ENCODE measurements at places on chromosomes 16 and 17.

GRCh38 chr16:72639494-72639893 is 408.4 kb downstream of the ZFHX3 start:
- DNase-seq = no peak

- DNase-seq = no peak
These were observed 13.6 kb upstream of the TMIGD1 start for GRCh38 chr17:30347488-30347887.

GRCh38 chr16:81593481-81593880 is 148.9 kb downstream of the CMIP start:
- peak; percentile 79 for DNase-seq

DNA sequence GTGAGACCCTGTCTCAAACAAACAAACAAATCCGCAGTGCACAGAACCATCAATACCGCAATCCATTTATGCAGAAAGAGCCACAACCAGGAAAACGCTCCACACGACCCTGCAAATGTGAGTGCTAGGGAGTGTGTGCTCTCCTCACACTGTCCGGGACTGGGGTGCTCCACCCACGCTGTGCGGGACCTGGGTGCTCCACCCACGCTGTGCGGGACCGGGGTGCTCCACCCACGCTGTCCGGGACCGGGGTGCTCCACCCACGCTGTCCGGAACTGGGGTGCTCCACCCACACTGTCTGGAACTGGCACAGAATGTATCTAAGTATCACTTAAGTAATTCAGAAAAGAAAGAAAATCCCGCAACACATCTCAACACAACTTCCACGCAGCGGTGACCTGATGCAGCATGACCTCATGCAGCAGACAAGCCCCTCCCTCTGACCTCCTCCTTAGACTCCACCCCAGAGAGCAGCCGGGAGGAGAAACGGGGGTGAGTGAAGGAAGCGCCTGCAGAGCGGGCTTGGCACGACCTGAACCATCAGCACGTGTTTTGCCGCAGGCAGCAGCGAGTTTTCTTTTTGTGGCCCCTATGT is 38.5 kb downstream of the ZNF276 start:
- DNase-seq = no peak

DNA sequence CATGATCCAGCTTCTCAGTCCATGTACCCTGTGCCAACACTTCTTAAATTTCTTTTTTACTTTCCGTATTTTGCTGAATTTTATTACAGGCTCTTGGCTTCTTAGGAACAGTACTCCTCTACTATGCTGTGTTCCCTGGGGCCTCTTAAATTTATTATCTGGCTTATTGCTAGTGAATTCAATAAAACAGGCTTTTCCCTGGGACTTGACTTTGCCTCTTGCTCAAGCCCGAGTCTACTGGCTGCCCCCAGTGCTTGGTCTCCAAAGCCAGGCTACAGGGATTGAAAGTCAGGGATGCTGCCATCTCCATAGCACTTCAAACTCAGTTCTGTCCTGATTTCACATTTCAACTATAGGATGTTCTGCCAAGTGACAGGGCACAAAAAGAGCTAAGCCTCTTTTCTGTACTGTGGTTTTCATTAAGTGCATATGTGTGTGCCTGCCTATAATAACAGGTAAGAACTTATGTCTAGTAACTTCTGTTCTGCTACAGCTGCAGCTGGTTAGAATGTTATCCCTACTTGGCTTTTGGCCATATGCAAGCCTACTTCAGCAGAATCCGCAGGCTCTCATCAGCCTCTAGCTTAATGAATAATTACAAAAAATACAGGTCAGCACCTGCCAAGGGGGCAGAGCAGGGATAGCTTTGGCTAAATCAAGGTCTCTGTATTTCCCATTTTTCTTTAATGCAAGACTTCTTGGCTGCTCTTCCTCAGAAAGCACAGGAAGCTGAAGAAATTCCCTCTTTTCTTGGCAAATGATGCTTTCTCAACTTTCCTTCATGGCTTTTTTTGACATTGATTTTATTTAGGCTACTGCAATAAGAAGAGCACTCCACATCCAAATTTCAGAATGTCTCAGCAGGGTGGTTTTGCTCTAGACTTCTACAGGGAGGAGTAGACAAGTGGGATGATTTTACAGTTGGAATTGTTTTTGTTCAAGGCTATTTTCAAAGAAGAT is 8.2 kb downstream of the FAM20A start:
- no peak for DNase-seq

GRCh38 chr16:66166490-66166889 is 200.0 kb upstream of the CDH5 start:
- no peak for DNase-seq

- peak; percentile 8 for DNase-seq
These were observed 19.5 kb downstream of the ATP2A3 start for GRCh38 chr17:3944485-3945388.

DNA sequence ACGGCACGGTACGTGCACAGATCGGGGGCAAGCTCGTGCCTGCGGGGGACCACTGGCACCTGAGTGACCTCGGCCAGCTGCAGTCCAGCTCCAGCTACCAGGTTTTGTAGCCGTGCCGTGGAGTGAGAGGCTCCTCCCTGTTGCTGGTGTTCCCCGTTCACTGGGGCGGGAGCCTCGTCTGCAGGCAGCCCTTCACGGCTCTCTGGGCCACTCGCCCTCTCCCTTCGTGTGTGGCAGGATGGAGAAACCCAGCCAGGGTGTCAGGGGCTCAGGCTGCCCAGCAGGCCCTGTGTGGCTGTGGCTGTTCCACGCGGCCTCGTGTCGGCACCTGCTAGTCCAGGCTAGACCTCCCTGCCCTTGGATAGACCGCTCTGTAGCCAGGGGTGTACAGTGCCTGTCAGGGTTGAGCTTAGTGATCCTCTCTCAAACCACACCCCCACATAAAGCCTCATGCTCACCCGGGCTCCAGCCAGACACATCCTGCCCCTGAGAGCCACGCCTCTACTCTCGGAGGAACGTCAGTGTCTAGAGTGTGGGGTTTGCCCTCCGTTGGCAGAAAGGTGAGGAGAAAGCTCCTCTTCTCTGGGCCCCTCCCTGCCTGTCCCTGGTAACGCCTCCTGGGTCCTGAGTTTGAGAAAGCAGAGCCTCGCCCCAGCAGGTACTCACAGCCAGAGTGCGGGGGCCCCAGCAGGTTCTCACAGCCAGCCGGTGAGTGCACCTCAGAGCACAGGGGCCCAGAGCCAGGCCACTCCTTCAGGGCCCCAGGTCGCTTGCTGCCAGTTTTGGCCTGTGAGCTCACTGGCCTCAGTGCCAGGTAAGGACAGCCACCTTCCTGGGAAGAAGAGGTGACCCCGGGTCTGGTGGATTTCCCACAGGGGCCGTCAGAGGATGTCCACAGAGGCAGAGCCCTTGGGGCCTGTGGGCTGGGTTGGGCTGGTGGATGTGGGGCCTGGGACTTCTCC is 27.7 kb downstream of the NME3 start:
- no peak for DNase-seq

DNA sequence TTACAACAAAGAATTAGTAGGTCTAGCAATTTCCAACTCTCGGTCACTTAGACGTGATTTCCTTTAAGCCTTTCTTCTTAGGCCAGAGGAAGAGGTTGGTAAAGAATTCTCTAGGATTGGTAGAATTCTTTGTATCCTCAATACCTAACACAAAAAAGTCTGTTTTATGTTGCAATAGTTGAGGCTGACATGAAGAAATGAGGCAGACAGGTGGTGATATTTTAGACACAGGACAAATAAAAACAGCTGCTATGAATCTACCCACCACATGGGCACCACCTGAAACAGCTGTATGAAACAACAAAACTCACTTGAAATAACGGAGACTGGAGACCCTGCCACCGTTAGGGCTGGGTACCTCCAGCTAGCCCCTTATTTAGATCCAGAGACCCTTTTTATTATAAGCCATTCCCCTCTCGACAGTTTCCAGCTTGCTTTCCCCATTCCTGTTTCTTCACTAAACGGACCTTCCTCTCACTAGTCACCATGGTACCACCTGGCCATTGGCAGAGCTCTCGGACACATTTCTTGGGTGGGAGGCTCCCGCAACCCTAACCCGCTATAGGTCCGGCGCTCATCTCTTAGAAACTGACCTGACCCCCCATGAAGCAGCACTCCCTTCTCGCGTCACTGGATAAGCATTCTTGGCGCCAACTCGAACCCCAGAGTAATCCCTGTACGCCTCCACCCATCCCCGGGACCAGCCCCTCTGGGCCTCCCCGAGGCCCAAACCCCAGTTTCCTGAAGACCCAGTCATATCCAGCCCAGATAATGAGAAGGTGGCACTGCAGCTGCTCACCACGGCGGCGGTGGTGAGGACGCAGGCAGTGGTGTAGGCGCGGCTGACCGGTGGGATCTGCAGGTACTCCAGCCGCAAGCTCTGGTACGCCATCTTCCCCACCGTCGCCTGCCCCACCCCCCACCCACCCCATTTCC is at the start of gene DERL2:
Gene DERL2 (minus strand): TSS at position 909 of the 936 bp plus-strand sequence. CDS start 17 bp downstream, at position 892.
- DNase-seq = no peak

GRCh38 chr16:85829751-85830445 is 30.4 kb downstream of the COX4I1 start:
- no peak for DNase-seq

- DNase-seq = no peak
These were observed 1.4 kb downstream of the PLSCR3 start for GRCh38 chr17:7392696-7393612.

DNA sequence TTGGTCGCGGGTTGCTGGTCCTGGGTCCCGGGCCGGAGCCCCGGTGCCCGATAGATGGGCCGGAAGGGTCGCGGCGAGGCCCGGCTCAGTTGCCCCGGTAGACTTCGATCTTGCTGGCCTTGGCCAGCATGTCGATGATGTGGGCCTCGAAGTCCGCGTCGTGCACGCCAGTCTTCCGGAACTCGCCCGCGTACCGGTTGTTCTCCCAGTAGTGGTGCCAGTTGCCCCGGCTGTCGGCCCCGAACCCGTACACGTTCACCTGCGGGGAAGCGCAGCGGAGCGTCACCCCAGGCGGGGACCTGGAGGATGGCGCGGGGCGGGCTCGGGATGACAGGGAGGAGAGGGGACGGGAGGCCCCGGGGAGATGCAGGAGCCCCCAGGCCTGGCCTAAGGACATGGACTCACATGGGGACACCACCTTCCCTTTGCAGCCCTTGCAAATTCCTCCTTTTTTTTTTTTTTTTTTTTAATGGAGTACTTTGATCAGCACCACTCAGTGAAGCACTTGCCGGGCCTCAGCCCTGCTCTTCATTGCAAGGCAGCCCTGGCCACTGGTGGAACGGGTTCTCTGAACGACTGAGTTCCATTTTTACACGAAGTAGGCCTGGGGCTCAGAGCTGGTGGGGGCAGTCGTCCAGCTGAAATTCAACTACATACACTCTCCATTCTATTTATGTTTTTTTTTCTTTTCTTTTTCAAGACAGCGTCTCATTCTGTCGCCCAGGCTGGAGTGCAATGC is 35.1 kb downstream of the DDX19A start:
- DNase-seq = no peak

GRCh38 chr17:20992987-20993862 is 49.6 kb downstream of the USP22 start:
- DNase-seq = peak; percentile 68

GRCh38 chr17:63911657-63912100 is 621 bp upstream of the CSHL1 start:
- peak; percentile 19 for DNase-seq

DNA sequence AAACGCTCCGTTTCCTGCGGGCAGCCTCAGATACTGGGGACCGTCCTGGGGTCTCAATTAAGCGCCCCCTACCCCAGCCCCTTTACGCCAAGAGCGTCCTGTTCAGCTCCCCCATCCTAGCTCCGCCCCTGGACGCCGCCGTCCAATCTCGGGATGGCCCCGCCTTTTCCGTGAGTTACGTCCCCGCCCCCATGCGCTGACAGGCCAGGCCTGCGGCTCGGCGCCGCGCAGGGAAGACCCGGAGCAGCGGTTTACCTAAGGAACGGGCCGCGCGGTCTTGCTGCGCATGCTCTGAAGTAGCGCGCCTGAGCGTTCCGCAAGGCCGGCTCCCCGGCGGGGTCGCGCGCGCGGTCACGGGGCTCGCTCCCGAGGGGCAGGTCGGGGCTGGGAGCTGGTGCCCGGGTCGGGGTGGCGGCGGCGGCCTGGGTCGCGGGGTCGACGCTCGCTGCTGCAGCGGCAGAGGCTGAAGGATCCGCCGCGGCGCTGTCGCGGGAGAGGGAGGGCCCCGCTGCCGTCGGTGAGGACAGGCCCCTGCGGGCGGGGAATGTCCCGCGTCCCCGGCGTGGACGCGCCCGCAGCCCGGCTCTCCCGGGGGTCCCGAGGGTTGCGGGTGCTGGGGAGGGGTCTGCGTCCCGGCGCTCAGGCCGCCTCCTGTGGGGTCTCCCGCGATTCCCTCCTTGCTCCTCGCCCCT is at the start of gene FLYWCH1:
Gene FLYWCH1 (plus strand): TSS at position 294 of the 692 bp plus-strand sequence. CDS start 17,755 bp downstream, outside the sequence.
- DNase-seq = peak; percentile 98

DNA sequence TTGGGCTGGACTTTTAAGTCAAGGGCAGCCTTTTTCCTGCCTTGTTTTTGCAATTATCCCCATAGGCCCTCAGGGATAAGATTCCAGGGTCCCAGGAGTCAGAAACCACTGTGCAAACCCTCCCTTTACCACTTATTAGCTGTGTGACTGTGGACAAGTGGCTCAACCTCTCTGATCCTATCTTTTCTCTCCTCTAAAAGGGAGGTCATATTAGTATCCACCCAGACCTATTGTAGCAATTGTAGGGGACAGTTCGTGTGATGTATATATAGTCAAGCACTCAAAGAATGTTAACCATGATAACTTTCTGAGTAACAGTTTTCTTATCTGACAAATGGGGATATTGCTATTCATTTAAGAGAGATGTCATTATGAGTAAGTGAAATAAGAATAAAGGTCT is 68.2 kb downstream of the IRX5 start:
- no peak for DNase-seq

GRCh38 chr16:84905965-84906460 is 86.2 kb downstream of the CRISPLD2 start:
- peak; percentile 82 for DNase-seq

DNA sequence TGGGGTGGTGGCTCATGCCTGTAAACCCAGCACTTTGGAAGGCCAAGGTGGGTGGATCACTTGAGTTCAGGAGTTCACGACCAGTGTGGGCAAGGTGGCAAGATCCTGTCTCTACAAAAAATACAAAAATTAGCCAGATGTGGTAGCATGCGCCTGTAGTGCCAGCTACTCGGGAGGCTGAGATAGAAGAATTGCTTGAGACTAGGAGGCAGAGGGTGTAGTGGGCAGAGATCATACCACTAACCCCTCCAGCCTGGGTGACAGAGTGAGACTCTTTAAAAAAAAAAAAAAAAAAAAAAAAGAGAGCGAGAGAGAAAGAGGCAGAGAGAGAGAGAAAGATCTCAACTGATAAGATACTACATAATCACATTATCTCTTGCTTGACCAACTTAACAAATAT is 45.9 kb downstream of the KANSL1 start:
- DNase-seq = no peak

GRCh38 chr17:38872027-38872511 is 2.2 kb downstream of the LASP1 start:
- DNase-seq = no peak

GRCh38 chr16:31138621-31139578 is 3.4 kb upstream of the PRSS8 start:
- DNase-seq = no peak

- no peak for DNase-seq
These were observed 14.9 kb upstream of the RBFOX3 start for GRCh38 chr17:79625706-79626105.

GRCh38 chr17:38569701-38570512 is 35.8 kb downstream of the SRCIN1 start:
- DNase-seq = peak; percentile 69

- DNase-seq = no peak
These were observed 40.0 kb upstream of the CD300E start for GRCh38 chr17:74663561-74663960.

GRCh38 chr16:4591706-4592470 is 22.8 kb downstream of the UBALD1 start:
- DNase-seq = no peak

- no peak for DNase-seq
These were observed 172.7 kb upstream of the CDH8 start for GRCh38 chr16:62208934-62209333.
